ENCODE measurements at places on chromosomes 1 and 21. TPM values are rescaled to one million over a fixed set of nuclear protein-coding genes. Genes with fewer than 3 reads are reported as not detected.

- no peak for DNase-seq
Observed at GRCh38 chr1:59427155-59427554, 130.3 kb downstream of the FGGY start.

GRCh38 chr1:33082575-33083108 lies 1.7 kb downstream of the AZIN2 start:
- no peak for DNase-seq

DNA sequence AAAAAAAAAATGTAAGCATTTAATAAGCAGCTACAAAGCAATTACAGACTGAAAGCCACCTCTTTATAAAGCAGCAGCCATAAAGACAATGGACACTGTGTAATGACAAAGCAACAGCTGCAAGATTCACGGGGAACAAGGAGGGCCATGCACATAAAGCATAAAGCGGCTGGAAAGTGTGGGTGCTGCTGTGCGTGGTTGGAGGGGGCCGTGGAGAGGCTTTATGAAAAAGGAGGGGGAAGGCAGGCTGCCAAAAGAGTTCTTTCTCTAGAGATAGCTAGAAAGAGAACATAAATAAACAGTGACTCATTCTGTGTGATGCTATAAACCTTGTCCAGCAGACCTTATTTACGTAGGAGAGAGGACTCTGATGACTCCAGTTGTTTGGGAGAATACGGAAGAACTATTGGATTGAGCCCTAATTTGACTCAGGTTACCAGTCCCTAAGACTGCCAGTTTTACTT lies 49.3 kb downstream of the ADAMTS1 start:
- DNase-seq: peak; percentile 86

GRCh38 chr1:113036639-113037321 lies 36.2 kb upstream of the LRIG2 start:
- no peak for DNase-seq

GRCh38 chr1:20997602-20998224 lies 179.0 kb downstream of the EIF4G3 start:
- no peak for DNase-seq

DNA sequence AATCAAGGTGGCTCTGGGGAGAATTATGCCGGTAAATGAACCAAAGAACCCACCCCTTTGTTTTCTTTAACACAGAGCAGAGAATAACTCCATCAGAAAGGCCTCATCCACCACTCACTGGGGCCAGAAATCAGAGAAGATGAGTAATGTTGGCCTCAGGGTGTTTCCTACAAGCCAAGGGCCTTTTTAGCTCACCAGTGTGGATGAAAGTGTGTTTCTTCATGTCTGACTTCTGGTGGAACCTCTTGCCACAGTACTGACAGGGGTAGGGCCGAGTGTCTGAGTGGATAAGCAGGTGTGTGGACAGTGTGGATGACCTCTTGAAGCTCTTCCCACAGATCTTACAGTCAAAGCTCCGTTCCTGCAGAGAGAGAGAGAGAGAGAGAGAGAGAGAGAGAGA lies 8.3 kb downstream of the GFI1 start:
- no peak for DNase-seq

The NDUFS2 gene
- 147 TPM for total RNA-seq

- DNase-seq: peak; percentile 71
Observed at GRCh38 chr1:108570128-108570527, 10.2 kb downstream of the EEIG2 start.

All from SK-MEL-5 (cell line).